Spleen (tissue), 13 donors: ENCODE measurements at places on chromosomes 13 and 19. TPM values are rescaled to one million over a fixed set of nuclear protein-coding genes. Genes with fewer than 3 reads are reported as not detected.

The MRI1 gene
- 25.1 TPM for polyA plus RNA-seq

DNA sequence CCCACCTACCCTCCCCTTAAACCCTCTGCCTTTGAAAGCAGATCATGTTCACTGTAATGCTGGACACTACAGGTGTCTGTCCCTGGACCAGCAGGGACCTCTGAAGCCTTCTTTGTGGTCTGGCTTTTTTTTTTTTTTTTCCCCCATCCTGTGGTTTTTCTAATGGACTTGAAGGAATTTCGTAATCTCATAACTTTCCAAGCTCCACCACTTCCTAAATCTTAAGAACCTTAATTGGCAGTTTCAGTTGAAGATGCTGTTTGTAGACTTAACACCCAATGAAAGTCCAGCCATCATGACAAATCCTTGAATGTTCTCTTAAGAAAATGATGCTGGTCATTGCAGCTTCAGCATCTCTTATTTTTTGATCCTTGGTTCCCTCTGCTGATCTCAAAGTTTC lies 45.0 kb upstream of the LRCH1 start:
- no peaks in the 10 kb centered on the region for H3K36me3 ChIP-seq
- DNase-seq, result no peak
- no peaks in the 10 kb centered on the region for H3K27me3 ChIP-seq
- no peaks in the 10 kb centered on the region for H3K4me1 ChIP-seq
- H3K4me3 ChIP-seq, result no peak overlapping the region

DNA sequence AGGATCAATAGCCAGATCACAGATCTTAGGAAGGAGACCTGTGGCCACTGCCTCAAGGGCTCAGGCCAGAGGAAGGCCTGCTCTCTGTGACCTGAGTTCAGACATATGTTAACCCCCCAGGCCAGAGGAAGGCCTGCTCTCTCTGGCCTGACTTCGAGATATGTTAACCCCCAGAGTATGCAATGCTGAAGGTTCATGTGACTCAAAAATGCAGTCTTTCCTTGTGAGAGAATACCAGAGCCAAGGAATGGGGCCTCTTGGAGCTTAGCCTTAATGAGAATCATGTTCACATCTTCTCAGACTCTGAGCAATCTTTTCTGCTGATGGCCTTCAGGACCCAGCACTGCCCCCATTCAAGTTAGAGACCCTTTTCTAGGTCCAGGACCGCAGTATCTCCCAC lies 36.7 kb downstream of the MBNL2 start:
- no peak overlapping the region for H3K27ac ChIP-seq
- H3K27me3 ChIP-seq, result no peaks in the 10 kb centered on the region
- peaks cover 42% of the 10 kb centered on the region for H3K4me1 ChIP-seq
- no peak for DNase-seq
- no peak overlapping the region for H3K4me3 ChIP-seq

- no peaks in the 10 kb centered on the region for H3K4me1 ChIP-seq
- H3K36me3 ChIP-seq, result no peaks in the 10 kb centered on the region
- H3K27me3 ChIP-seq, result no peaks in the 10 kb centered on the region
- no peak for DNase-seq
- no peak overlapping the region for H3K4me3 ChIP-seq
Measured at GRCh38 chr13:83211301-83211700, 671.0 kb downstream of the SLITRK1 start.

DNA sequence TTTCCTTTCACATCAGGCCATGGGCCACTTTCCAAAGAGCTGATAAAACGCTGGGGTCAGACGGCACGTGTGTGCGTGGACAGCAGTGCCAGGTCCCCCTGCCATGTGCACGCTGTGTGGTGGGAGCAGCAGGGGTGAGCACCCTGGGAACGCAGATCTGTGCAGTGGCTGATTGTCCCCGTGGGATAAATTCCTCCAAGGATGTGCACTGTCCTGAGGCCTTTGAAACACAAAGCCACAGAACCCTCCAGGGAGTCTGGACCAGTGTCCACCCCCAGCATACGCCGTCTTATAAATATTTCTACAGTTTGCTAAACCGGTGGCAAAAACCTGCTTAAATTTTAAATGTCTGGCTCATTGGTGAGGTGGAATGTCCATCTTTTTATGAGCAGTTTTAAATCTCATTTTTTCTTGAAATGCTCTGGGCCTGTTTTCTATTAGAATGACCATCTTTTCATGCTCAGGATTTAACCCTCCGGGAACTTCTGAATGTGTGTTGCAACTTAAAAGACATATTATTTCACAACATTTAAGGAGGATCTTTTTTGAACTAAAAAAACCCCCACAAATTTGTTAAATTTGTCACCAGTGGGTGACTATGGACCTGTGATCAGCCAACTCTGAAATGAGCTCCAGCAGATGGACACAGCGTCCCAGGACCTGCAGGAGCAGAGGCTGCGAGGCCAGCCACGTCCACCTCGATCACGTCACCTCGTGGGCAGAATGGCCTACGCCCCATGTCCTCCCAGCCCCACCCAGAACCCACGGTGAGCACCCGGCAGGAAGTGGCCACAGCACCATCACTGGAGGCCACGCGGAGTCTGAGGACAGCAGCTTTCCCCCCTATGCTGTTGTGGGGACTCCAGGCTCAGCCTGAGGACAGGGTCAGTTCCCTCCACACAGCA lies 68.6 kb downstream of the RASA3 start:
- H3K4me3 ChIP-seq, result peak overlapping the region; percentile 36
- no peaks in the 10 kb centered on the region for H3K27me3 ChIP-seq
- peak overlapping the region; percentile 94 for H3K27ac ChIP-seq
- H3K36me3 ChIP-seq, result no peaks in the 10 kb centered on the region
- H3K4me1 ChIP-seq, result peaks cover 59% of the 10 kb centered on the region

DNA sequence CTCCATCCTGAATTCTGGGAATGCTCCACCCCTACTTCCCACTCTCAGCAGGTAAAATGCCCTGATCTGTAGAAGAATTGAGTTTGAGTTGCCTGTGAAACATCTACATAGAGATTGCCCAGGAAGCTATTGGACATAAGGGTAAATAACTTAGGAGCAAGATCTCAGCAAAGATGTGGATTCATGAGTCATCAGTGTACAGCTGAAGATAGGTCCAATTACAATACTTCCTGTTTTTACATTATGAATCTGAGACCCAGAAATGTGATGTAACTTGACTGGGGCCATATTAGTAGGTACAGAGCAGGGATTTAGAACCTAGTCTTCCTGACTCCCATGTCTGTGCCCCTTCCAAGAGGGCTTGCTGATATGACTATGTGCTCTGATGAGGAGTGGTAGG lies 79.4 kb upstream of the FNDC3A start:
- no peaks in the 10 kb centered on the region for H3K27me3 ChIP-seq
- no peak for DNase-seq
- no peaks in the 10 kb centered on the region for H3K4me1 ChIP-seq
